ENCODE measurements at places on chromosomes 11 and 22.

GRCh38 chr22:36154423-36154945 lies 6.1 kb downstream of the APOL3 start:
- DNase-seq, result no peak

DNA sequence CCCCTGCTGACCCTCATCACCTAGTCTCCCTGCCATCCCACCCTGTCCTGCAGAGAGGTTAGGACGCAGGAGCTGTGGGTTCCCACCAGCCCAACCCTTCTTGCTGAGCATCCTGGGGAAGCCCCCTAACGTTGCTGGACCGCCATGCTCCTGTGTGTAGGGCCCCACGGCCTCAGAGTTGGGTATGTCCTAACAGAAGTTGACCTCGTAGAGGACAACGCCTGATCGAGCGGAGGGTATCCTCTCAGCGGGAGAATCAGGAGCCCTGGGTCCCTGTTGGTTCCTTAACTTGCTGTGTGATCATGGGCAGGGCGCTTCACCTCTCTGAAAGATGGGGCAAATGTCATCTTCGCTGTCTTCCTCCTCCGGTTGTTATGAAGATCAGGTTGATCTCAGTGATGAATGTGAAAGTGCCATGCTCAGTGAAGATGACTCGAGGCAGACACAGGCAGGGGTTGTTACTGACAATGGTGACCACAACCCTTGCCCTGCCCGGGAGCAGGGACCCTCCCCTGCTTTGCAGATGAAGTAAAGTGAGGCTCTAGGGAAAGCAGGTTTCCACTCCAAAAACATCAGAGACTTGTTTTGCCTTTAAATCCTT lies 19.3 kb upstream of the CD5 start:
- DNase-seq, result no peak

- no peak for DNase-seq
Observed at GRCh38 chr11:69380451-69380901, 86.5 kb downstream of the MYEOV start.

- DNase-seq, result no peak
Observed at GRCh38 chr22:43481568-43482317, 69.9 kb downstream of the MPPED1 start.

GRCh38 chr11:6303661-6304060 lies 16.6 kb downstream of the CAVIN3 start:
- DNase-seq, result no peak

DNA sequence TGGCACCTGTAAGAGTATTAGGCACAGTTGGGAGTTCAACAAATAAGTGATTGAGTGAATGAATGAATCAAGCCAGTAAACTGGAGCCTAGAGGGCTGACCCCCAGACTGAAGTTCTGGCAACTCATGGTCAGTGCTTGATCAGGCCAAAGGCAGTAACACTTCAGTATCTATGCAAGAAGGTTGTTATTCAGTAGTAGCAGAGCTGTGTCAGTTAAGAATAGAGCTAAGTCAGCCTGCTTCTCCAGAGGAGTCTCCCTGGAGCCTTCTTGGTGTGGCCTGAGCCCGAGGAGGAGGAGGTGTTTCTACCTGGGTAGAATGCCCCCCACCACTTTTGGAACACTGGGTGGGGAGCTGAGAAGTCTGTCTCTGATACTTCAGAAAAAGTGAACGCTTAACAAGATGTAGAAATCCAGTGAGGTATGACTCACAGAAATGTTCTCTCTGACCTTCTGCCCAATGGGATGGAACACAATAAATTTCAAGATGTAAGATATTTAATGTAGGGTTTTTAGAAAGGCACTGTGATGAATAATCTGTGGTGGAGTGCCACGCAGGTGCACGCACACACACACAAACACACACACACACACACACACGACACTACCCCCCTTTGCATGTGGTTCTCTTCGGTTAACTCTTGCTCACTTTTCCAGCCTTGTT lies 219.9 kb downstream of the HIPK3 start:
- DNase-seq, result peak; percentile 32
